Fibroblast of skin of right biceps (primary cell): ENCODE measurements at places on chromosomes 1 and 21.
A peak's percentile ranks its signal among the peaks of the same experiment; 100 is the strongest.

GRCh38 chr21:31416465-31416864, 72.4 kb upstream of the TIAM1 start:
- no peak for DNase-seq

DNA sequence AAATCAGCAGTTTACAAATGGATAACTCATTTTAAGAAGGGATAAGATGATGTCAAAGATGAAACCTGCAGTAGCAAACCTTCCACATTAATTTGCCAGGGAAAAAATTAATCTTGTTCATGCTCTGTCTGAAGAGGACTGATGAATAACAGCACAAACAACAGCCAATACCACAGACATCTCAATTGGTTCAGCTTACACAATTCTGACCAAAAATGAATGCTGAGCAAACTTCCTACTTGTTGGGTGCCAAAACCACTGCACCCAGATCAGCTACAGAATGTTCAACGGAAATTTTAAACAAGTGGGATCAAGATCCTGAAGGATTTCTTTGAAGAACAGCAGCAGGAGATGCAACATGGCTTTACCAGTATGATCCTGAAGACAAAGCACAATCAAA, 98.3 kb downstream of the COQ8A start:
- peak; percentile 15 for DNase-seq

DNA sequence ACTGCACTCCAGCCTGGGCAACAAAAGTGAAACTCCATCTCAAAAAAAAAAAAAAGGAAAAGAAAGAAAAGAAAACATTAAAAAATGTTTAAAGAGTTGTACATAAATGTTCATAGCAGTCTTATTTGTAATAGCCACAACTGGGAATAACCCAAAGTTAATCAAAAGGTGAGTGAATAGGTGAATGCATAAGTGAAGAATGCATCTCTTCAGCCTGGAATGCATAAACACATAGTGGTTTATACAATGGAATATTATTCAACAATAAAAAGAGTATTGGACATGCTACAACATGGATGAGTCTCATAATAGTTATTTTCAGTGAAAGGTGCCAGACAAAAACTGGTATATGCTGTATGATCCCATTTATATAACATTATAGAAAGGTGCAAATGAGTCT, 18.1 kb downstream of the LDLRAD1 start:
- DNase-seq, result no peak

GRCh38 chr21:45255381-45256020, 32.2 kb downstream of the POFUT2 start:
- no peak for DNase-seq

GRCh38 chr1:247335882-247336281, 4.2 kb upstream of the ZNF496 start:
- DNase-seq, result peak; percentile 23

DNA sequence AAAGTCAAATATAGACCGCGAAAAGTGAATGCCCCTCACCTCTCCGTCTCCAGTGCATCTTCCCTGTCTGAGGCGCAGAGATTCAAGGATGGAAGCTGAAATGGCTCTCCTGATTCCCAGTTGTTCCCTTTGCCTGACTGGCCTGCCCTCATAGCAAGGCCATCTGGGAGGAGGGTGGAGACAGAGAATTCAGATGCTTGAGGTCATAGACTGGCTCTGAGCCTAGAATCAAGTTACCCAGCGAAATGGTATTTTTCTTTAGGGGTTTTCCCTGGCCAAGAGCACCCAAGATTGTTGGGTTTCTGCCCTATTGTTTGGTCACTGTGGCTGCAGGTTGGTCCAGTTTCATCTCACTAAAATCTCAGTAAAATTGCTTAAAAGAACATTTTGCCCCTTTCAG, 7.2 kb downstream of the METTL13 start:
- peak; percentile 47 for DNase-seq

DNA sequence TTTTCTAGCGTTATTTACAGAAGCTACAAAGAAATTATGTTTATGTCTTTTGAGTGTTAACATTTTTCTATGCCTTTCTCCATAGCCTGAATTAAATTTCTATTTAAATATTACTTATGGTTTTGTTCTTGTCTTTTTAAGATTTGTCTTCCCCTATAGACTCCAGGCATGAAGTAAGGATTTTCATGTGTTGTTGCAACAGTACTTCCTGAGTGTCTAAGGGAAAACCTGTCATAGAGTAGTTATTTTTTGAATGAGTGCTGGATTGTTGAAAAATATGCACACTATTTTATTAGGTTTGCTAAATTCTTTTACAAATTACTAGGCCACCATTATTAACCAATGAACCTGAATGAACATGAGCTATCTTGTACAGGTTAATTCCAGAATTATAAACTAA, 27.1 kb downstream of the SAMSN1 start:
- no peak for DNase-seq
